ENCODE measurements at places on chromosomes 16 and 17. TPM values are rescaled to one million over a fixed set of nuclear protein-coding genes. Genes with fewer than 3 reads are reported as not detected.

GRCh38 chr17:50511058-50511457 is 2.8 kb downstream of the MYCBPAP start:
- DNase-seq, result no peak
- H3K27ac ChIP-seq, result no peak overlapping the region
- H3K4me3 ChIP-seq, result no peak overlapping the region
- no peaks in the 10 kb centered on the region for H3K27me3 ChIP-seq

DNA sequence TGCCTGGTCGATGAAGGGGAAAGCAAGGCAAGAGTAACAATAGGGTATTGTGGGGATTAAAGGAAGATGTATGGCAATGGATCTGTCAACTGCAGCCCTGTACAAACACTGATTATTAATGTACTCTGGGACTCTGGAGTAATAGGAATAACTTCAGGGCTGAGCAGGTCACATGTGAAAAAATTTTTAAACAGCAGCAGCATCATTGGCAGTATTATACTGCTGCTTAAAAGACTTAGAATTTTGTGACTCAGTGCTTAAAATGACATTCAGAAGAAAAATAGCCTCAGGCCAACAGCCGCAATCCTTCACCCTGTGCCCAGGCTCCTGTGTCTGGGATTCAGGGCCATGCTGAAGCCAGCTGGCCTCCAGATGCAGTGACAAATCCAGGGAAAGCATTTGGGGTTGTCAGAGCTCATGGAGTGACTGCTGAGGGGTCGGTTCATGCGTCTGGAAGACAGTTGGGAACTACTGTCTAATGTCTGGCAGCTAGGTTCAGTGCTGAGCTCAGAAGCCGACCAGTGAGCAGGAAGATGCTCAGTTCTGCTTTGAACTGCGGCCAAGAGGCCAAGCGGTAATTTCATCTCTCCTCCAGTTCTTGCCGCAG is 22.2 kb downstream of the TEX2 start:
- no peak for DNase-seq
- no peak overlapping the region for H3K4me3 ChIP-seq
- no peaks in the 10 kb centered on the region for H3K27me3 ChIP-seq
- no peaks in the 10 kb centered on the region for H3K36me3 ChIP-seq
- H3K27ac ChIP-seq, result peak overlapping the region; percentile 20

DNA sequence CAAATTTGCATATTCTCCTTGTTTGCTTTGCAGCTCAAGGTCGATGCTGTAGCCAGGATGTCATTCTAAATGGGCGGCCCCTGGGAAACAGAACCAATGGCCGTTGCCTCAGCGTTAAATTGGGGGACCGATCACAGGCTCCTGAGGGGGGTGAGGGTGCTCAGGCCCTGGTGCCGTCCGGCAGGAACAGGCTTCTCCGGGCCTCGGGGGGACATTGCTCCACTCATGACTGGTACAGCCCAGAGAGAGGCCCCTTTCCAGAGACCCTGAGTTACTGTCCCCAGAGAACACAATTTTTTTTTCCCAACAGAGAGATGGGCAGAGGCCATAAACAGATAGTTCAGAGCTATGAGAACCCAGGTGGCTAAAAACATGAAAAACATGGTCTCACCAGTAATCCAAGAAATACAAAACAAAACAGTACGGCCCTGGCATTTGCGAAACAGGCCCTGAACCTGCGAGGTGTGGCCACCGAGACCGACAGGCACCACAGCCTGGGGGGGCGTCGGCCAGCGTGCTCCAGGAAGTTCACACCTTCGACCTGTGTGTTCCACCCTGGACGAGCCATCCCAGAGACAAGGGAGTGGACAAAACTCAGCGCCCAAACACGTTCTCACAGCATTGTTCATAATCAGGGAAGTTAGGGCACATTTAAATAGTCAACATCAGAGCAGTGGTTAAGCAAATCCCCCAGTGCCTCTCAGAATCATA is 82.8 kb downstream of the METRNL start:
- no peak overlapping the region for H3K27ac ChIP-seq
- H3K4me1 ChIP-seq, result no peaks in the 10 kb centered on the region

DNA sequence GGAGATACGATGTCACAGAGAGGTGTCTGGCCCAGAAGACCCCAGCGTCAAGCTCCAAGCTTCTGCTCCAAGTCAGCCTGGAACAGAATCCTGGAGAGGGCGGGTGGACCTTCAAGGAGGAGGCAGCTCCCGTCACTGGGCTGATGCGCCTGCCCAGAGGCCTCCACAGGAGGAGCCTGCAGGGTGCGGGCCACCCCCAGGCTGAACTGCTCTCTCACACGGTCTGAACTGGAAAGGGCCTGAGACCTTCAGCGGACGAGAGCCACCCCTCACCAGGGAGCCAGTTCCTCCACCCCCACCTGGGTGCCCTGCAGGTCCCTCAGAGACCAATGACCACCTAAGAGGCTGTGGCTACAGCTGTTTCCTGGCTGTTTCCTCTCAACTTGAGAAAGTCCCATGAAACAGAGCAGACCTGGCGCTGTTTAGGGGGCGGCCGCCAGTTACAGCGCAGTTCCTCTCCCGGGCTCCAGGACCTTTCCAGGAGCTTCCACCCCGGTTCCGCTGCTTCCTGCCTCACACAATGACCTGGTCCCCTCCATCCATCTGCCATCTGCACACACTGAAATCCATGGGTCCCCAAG is 36.0 kb upstream of the KLHDC4 start:
- no peaks in the 10 kb centered on the region for H3K36me3 ChIP-seq
- no peak overlapping the region for H3K4me3 ChIP-seq
- no peaks in the 10 kb centered on the region for H3K27me3 ChIP-seq
- peaks cover 5% of the 10 kb centered on the region for H3K4me1 ChIP-seq
- no peak overlapping the region for H3K27ac ChIP-seq
- no peak for DNase-seq

DNA sequence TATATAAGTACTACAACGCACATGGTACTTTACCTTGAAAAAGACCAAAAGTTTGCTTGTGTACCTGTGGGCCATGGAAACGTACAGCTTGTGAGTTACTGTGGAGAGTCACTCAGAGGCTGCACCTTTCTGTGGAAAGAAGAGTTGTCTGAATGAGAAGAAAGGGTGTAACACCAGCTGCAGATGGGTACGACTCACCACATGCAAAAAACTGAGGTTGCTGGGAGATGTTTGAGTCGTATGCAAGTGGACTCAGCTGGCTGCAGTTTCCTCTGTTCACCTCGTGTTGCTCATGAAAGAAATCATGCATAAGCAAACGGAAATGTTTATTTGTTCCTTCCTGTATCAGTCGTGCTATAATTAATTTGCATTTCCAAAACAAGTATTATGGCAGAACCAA is 22.4 kb upstream of the DYNLRB2 start:
- DNase-seq, result no peak
- H3K27me3 ChIP-seq, result peaks cover 9% of the 10 kb centered on the region
- H3K27ac ChIP-seq, result no peak overlapping the region
- no peak overlapping the region for H3K4me3 ChIP-seq
- H3K36me3 ChIP-seq, result no peaks in the 10 kb centered on the region

DNA sequence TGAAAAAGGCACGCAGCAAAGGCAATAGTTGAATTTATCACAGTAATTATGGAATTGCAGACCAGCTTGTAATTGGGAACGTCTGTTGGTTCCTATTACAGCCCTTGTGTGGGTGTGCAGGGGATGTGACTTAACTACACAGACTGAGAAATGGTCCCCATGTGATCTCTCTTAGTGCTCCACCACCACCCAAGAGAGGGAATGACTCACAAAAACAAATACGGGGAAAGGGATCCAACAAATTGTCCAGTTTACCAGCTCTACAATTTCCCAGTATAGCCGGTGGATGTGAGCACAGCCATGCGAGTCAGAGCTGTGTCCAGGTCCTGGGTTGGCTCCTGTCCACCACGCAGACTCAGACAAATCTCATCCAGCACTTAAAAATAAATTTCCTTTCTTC is 337.9 kb downstream of the GRIN2A start:
- H3K36me3 ChIP-seq, result no peaks in the 10 kb centered on the region
- no peak overlapping the region for H3K4me3 ChIP-seq
- H3K27me3 ChIP-seq, result no peaks in the 10 kb centered on the region

GRCh38 chr16:68722119-68723024 is 14.7 kb upstream of the CDH1 start:
- H3K27ac ChIP-seq, result no peak overlapping the region
- no peaks in the 10 kb centered on the region for H3K36me3 ChIP-seq
- H3K4me1 ChIP-seq, result no peaks in the 10 kb centered on the region
- no peaks in the 10 kb centered on the region for H3K27me3 ChIP-seq

GRCh38 chr17:30720013-30720471 is 104.5 kb downstream of the CRLF3 start:
- no peak overlapping the region for H3K27ac ChIP-seq
- no peak overlapping the region for H3K4me3 ChIP-seq
- H3K36me3 ChIP-seq, result no peaks in the 10 kb centered on the region
- H3K4me1 ChIP-seq, result no peaks in the 10 kb centered on the region
- DNase-seq, result peak; percentile 48

DNA sequence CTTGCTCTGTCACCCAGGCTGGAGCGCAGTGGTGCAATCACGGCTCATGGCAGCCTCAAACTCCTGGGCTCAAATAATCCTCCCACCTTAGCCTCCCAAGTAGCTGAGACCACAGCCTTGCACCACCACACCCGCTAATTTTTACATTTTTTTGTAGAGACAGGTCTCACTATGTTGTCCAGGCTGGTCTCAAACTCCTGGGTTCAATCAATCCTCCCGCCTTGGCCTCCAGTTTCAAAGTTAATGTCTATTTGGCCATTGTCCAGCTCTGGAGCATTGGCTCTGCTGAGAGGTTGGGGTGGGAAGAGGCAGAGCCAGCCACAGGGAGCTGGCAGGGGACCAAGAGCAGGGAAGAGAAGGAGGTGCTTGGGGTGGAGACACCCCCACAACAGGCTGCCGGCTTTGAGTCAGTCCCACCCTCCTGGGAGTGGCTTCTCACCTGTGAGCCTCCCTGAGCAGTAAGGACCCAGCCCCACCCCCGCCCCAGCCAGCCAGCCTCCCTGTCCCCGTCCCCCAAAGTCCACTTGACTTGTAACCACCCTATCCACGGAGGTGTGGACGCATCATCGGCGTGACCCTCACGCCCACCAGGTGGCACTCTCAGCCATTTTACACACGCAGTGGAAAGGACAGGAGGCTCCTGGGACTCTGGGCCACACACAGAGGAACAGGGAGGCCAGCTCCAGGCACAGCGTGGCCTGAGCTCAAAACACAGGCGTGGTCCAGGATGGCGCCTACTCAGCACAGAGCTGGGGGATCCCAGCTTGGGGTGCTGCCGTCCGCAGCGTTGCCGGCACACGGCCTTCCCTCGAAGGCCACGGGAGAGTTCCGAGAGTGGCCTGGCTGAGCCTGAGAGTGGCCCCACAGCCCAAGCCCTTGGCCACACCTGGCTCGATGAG is 22.8 kb upstream of the PVALEF start:
- DNase-seq, result peak; percentile 89
- no peaks in the 10 kb centered on the region for H3K36me3 ChIP-seq
- H3K27ac ChIP-seq, result no peak overlapping the region
- H3K4me3 ChIP-seq, result no peak overlapping the region
- no peaks in the 10 kb centered on the region for H3K27me3 ChIP-seq

DNA sequence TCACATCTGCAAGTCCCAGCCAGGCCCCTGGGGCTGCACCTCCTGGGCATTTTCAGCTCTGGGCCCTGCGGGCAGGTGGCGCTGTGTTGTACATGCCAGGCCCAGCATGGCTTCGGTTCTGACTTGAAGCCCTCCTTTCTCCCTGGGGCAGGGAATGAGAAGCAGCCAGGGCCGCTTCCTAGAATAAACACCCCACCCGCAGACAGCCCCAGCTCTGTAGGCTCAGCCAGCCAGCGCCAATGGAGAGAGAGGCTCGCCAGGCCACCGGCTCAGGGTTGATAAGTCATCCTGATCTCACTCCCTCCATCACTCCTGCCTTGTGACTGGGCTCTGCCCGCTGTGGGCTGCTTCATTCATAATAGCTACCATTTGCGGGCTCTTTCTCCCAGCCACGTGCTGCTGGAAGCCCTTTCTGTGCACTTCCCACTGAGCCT is 6.0 kb upstream of the GLIS2 start:
- H3K27ac ChIP-seq, result peak overlapping the region; percentile 17
- peak; percentile 86 for DNase-seq
- H3K4me1 ChIP-seq, result peaks cover 10% of the 10 kb centered on the region
- no peaks in the 10 kb centered on the region for H3K36me3 ChIP-seq
- H3K27me3 ChIP-seq, result no peaks in the 10 kb centered on the region
- no peak overlapping the region for H3K4me3 ChIP-seq

DNA sequence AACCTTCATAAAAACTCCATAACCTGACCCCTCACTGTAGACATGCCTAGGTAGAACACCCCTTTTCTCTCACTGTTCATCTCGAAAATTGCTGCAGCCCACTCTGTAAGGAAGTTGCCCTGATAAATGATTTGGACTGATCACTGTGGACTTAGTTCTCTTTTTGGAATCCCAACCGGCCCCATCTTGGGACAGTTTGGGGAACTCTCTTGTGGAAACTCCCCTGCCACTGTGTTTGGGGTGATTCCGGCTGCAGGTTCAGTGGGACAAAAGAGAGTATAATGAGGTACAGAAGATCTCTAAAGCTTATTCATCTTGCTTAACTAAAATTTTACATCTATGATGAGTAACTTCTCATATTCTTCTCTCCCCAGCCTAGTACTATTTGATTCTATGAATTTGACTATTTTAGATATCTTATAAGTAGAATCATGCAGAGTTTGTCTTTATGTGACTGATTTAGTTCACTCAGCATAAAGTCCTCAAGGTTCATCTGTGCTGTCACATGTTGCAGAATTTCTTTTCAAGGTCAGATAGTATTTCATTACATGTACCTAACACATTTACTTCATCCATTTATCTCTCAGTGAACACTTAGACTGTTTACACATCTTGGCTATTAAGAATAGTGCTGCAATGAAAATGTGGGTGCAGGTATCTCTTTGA is 84.9 kb downstream of the ABCA8 start:
- no peak overlapping the region for H3K27ac ChIP-seq
- DNase-seq, result no peak
- H3K4me1 ChIP-seq, result no peaks in the 10 kb centered on the region
- H3K36me3 ChIP-seq, result peaks cover 3% of the 10 kb centered on the region
- no peak overlapping the region for H3K4me3 ChIP-seq
- H3K27me3 ChIP-seq, result no peaks in the 10 kb centered on the region

DNA sequence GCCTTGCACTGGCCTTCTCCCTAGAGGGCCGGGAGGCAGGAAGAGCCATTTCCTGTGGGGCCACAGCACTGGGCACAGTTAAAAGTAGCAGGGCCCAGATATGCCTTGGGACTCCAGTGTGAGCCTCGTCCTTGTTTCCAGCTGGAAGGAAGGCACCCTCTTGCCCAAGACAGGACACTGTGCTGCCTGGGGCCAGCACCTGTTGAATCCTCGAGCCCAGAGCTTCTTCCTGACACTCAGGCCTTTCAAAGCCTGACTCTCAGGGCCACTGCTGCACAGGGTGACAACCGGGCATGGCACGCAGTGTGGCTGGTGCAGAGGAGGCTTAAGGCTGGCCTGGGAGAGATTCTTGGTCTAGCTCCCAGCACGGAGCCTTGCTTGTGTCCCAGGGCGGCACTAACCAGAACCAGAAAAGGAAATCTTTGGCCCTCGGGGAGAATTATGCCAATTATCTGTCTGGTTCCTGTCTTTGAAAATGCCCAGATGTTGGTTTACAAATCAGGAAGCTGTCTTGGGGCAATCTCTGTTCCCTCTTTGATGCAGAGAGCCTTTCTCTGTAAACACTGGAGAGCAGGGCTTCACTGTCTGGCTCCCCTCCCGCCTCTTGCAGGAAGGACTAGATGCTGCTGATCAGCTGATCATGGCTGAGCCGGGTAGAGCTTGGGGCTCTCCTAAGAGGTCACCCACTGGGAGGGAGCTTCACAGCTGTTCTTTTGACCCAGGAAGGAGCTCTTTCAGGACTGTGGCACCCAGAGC is 11.1 kb downstream of the LDHD start:
- peaks cover 43% of the 10 kb centered on the region for H3K4me1 ChIP-seq
- no peak overlapping the region for H3K4me3 ChIP-seq
- DNase-seq, result peak; percentile 69
- H3K27me3 ChIP-seq, result no peaks in the 10 kb centered on the region

Gene CLEC19A
- total RNA-seq, result 0.17 TPM

Gene B4GALNT2
- 0.23 TPM for total RNA-seq

Gene ULK2
- 30.8 TPM for total RNA-seq

Gene CDRT15L2
- not detected for total RNA-seq

Gene ZDHHC1
- total RNA-seq, result 11.1 TPM

Gene WFIKKN1
- total RNA-seq, result 1.5 TPM

Gene SBK1
- total RNA-seq, result 1.9 TPM

Data from upper lobe of right lung (tissue), 1 donor.